ENCODE measurements at places on chromosomes 5 and 9.

DNA sequence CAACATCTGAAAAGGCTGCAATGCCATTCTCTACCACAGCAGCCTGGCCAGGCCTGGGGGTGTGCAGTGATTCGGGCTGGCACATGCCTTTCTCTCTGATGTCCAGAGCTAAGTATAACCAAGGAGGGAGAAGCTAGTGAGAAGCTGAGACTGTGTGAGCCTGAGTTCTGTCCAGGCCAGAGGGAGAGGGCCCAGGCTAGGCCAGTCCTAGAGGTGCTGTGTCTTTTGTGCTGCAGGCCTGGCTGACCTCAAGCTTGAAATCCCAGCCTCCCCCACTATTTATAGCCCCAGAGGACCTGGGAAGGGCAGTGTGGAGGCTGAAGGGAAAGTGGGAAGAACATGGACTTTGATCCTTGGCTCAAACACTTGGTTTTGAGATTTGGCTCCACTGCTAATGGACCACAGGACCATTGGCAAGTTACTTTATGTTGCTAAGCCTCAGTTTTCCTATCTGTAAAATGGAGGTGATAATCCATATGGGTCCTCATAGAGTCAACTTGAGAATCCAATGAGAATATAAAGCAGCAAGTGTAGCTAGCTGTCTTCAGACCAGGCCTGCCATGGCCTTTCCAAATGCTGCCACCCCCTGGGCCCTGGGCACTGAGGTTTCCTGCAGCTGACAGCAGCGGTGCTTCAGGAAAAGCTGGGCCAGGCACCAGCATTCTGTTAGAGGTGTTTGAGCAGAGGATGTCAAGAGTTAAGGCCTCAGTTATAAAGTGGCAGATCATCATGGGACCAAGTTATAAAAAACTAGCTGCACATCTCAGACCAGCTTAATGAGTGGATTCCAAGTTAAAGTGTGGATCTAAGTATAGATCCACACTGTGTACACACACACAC lies 21.1 kb downstream of the BNIP1 start:
- DNase-seq, result no peak

- DNase-seq, result no peak
These were observed 292.3 kb downstream of the SLF1 start for GRCh38 chr5:94910721-94911120.

DNA sequence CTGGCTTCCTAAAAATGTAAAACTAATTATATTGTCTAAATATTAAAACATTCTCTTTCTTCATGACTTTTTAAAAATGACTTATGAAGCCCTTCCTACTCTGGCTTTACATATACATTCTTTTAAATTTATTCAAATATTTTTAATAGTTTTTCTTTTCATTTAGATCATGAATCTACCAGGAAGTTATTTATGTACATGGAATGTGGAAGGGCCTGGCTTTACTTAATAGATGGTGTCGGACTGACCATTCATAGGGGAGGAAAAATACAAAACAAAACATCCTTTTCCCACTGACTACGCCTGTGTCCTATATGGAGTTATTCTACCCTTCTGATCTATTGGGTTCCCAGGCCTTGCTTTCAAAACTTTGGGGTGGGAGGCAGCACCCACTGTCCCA lies 129.8 kb downstream of the MACROH2A1 start:
- DNase-seq, result no peak

DNA sequence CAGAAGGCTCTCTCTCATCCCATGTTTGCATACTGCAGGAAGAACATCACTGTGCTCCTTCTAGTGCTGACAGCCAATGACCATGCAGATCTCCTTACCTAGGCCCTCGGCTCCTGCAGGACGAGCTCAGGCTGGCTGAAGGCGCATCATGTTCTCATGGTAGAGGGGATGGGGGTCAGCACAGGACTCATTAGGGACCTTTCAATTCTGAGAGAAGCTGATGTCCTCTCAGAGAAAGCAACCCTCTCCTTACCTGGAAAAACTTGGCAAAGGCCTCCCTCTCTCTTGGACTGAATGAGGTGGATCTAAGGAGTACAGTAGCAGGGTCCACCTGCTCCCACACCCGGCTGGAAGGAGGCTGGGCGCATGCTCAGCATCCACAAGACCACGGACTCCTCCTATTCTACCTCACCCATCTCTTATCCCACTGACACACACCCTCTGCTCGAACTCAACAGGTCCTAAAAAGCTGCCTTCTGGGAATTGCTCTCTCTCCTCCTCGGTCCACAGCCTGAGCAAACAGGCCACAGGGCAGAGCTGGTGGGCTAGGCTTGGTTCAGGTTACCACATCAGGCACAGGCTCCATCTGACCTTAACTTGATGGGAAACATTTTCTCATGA lies 2.9 kb downstream of the IPPK start:
- DNase-seq, result no peak

DNA sequence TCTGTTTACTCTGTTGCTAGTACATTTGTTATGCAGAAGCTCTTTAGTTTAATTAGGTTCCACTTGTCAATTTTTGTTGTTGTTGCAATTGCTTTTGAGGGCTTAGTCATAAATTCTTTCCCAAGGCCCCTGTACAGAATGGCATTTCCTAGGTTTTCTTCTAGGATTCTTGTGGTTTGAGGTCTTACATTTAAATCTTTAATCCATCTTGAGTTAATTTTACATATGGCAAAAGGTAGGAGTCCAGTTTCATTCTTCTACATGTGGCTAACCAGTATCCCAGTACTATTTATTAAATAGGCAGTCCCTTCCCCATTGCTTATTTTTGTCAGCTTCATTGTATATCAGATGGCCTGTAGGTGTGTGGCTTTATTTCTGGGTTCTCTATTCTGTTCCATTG lies 792.4 kb downstream of the PTPRD start:
- DNase-seq, result no peak

- DNase-seq, result no peak
These were observed 120.0 kb upstream of the CACNA1B start for GRCh38 chr9:137757613-137758029.

- peak; percentile 44 for DNase-seq
These were observed 76.8 kb downstream of the LMX1B start for GRCh38 chr9:126690431-126691051.

GRCh38 chr5:95870105-95870672 lies 47.7 kb upstream of the GLRX start:
- peak; percentile 4 for DNase-seq

DNA sequence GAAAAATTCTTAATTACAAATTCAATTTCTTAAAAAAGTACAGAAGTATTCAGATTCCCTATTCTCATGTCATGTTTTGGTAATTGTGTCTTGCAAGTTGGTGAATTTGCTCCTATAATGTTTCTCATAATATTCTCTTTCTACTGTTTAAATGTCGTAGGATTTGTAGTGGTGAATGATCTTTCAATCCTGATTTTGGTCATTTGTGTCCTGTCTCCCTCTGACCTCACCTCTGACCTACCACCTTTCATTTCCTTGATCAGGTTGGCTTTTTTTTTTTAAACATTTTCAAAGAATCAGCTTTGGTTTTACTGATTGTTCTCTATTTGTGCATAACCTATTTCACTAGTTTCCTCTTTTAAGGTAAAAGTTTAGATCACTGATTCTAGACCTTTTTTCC lies 102.6 kb downstream of the AUH start:
- no peak for DNase-seq

Measured in activated naive CD4-positive, alpha-beta T cell (primary cell).